Activated CD4-positive, CD25-positive, alpha-beta regulatory T cell treated with anti-CD3 and anti-CD28 coated beads, Interleukin-2, amount 50 U/mL, for 24 hours (primary cell): ENCODE measurements at places on chromosomes 5 and 9.

GRCh38 chr5:127820910-127821553, 117.8 kb downstream of the CCDC192 start:
- no peak for ATAC-seq

DNA sequence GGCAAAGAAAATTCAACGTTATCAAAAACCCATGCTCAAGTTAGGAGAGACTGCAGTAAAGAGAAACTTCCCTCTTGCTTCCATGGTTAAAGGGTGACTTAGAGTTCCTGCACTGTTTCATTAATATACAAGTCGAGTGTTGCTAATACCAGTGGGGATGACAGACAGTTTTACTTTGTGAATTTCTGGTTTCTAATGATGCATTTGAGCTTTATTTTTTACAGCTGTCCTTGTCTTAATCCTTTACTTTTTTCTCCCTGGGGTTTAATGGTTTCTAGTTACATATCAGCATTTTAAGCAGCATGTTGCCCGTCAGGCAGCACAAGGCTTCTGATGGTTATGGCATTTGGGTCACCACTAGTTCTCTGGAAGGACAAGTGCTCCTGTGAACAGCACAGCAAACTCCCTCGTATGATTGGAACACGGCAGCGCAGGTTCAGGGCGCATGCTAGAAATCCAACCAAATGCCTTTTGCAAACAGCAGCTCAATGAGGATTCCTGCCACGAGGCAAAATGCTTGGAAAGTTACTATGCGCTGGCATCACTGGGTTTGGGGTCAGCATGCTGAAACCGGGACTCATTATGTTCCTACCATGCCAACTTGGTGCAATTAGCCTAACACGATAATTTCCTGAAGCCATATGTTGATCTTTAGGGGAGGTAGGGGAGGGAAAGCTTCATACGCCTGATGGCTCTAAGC, 463.8 kb downstream of the BNC2 start:
- no peak for ATAC-seq

GRCh38 chr5:92734211-92734940, 846.6 kb downstream of the NR2F1-AS1 start:
- ATAC-seq, result no peak

- ATAC-seq, result no peak
Observed at GRCh38 chr5:109041317-109041716, 293.6 kb downstream of the FER start.

GRCh38 chr5:2724831-2725230, 26.6 kb downstream of the IRX2 start:
- ATAC-seq, result no peak

DNA sequence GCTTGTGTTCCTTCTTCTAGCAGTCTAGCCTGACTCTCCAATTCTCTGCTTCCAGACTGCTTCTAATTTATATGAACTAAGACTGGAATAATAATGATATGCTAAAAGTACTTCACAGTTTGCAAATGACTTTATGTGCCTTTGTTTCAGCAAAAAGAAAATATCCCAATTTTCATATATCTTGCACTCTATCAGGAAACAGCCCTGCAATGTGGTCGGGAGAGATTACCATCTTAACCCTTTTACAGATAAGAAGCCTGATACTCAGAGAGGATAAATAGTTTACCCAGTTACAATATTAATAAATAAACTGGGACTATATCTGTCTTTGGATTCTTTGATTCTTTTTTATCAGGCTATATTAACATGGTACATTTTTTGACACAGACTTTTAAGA, 126.0 kb downstream of the CDC42SE2 start:
- ATAC-seq, result no peak
